Skin of body (tissue), 3 donors: ENCODE measurements at places on chromosomes 2 and 18. TPM values are rescaled to one million over a fixed set of nuclear protein-coding genes. Genes with fewer than 3 reads are reported as not detected.

DNA sequence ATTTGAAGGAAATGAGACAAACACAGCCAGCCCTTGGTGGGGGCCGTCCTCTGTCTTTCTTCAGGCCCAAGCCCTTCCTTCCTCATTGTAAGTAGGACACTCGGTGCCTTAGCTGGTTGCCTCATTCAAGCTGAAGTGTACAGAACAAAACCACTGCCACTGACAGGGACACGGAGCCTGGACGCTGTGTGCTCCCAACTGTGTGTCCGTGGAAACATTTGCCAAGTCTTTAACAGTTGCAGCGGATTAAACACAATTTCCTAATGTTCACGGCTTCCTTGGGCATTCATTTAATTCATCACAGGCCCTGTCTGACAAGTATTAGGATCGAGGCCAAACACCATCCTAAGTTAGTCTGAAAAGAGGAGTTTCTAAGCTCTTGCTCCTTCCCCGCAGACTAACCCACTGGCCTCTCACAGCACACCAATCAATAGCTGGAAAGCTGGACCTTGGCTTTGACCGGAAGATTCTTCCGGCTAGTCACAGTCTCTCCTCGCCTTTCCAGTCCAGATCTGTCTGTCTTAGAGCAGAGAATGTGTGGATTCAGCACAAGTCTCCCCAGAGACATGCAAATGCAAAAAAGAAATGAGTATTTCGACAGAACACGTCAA lies 68.7 kb upstream of the ACSL3 start:
- no peak for DNase-seq

DNA sequence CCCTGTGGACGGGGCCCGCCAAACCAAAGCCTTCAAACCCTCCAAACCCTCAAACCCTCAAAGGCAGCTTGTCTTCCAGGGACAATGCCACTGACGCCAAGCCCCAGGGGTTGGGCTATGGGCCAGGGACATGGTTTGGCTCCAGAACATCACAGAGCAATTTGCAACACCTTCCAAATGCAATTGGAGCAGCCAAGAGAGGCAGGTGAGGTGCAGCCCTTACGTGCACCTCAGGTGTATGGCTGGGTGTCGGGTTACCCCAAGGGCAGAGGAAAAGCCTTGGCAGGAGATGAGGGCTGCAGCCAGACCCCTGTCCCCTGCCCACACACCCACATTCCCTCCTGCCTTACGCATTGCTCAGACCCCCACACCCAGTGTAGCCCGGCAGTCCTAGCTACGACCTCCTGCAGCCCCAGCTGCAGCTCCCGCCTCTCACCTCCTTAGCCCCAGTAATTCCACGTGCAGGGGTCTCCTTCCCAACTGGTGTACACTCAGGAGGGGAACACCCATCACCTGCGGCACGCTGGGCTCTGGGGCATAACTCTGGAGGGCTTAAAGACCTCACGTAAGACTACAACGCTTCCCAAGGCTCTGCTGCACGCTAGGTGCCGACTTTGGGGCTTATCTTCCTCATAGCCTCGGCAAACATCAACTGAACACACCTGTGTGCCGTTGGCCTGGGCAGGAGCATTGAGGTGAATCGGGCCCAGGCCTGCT lies 88.7 kb downstream of the TFCP2L1 start:
- no peak for DNase-seq

- DNase-seq: no peak
Observed at GRCh38 chr2:101264360-101264939, 11.8 kb downstream of the CNOT11 start.

DNA sequence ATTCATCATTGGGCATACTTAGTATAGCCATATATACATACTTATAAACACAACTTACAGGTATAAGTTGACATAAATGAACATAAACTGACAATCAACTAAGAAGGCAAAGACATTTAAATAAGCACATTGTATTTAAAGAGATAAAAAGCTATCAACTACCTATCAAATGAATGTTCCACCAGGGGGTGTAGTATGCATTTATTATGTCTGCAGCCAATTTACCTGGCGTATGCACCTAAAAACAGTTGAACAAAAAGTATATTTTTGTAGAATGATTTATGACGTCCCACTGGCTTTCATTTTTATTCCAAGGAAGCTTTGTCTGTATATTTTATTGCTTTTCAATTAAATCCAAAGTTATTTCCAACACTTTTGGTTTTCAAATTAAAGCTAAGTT lies 323.5 kb downstream of the AFF3 start:
- no peak for DNase-seq

- DNase-seq: no peak
Observed at GRCh38 chr2:175872721-175873120, 129.3 kb downstream of the LNPK start.

- DNase-seq: no peak
Observed at GRCh38 chr2:218981390-218981880, 3.5 kb downstream of the FEV start.

DNA sequence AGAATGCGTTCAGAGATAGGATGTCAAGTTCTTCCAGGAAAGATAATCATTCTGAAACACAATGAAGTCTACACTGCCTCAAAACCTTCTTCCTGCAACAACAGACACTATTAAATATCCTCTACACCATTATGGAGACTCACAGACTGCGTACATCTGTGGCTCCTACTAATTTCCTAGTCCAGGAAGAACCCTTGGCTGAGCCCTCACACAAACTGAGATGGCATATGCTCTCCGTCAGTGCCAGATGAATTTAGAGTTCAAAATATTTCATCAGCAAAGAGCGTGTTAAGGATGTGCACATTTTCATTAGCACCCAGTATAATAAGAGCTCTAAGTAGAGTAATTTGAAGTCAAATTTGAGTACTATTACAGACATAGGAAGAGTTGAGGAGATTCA lies 117.2 kb downstream of the TCF4 start:
- no peak for DNase-seq

Gene LONRF2
- 2.8 TPM for total RNA-seq

Gene ANKRD44
- 21.8 TPM for total RNA-seq

Gene CD207
- 5.3 TPM for total RNA-seq
